ENCODE measurements at places on chromosomes 11 and 22. TPM values are rescaled to one million over a fixed set of nuclear protein-coding genes. Genes with fewer than 3 reads are reported as not detected.

DNA sequence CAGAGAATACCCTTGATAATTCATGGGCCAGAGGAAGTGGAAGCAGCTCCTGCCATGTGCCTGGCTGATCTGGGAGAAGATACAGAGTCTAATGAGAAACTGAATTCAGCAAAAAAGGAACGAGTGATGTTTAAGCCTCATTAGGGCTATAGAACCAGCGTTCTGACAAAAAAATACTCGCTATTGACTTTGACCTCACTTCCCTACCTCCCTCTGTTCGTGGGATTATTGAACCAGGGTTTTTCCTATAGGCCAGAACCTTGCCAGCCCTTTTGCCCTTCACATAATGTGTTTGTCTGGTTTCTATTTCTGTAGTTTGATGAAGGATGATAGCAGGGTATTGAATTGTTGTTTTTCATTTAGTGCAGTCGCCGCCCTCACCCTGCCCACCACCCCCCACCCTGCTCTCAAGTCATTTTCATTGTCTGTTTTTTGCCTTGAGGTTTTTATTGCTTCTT is 7.6 kb upstream of the RBFOX2 start:
- DNase-seq: no peak

DNA sequence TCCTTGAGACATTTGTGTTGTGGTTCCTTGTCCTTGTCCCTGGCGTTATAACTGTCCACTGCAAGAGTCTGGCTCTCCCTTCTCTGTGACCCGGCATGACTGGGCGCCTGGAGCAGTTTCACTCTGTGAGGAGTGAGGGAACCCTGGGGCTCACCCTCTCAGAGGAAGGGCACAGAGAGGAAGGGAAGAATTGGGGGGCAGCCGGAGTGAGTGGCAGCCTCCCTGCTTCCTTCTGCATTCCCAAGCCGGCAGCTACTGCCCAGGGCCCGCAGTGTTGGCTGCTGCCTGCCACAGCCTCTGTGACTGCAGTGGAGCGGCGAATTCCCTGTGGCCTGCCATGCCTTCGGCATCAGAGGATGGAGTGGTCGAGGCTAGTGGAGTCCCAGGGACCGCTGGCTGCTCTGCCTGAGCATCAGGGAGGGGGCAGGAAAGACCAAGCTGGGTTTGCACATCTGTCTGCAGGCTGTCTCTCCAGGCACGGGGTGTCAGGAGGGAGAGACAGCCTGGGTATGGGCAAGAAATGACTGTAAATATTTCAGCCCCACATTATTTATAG is 23.0 kb downstream of the MYBPC3 start:
- no peak for DNase-seq

Gene P2RY2
- total RNA-seq: not detected

Gene AMBRA1
- 25.2 TPM for total RNA-seq
